HepG2 (cell line): ENCODE measurements at places on chromosomes 1 and 21.

- no peak for DNase-seq
Measured at GRCh38 chr1:205532026-205532898, 27.8 kb downstream of the CDK18 start.

GRCh38 chr1:218983433-218983832, 190.2 kb upstream of the LYPLAL1 start:
- DNase-seq, result no peak

DNA sequence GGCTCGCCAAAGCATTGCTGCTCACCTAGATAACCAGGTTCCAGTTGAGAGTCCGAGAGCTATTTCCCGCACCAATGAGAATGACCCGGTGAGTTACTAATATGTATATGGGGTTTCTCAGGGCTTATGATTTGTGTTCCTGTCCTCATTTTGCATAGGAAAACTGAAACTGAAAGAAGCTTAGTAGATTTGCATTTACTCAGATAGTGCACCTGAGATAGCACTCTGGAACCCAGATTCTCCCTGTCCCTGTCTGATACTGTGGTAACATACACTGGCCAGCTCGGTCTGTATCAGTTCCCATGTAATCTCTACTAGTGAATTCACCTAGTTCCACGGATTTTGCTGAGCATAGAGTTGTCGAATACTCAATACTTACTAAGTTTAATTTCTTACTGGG, 28.1 kb downstream of the DAP3 start:
- DNase-seq, result no peak

- no peak for DNase-seq
Measured at GRCh38 chr21:43835861-43836260, 29.2 kb upstream of the AGPAT3 start.

DNA sequence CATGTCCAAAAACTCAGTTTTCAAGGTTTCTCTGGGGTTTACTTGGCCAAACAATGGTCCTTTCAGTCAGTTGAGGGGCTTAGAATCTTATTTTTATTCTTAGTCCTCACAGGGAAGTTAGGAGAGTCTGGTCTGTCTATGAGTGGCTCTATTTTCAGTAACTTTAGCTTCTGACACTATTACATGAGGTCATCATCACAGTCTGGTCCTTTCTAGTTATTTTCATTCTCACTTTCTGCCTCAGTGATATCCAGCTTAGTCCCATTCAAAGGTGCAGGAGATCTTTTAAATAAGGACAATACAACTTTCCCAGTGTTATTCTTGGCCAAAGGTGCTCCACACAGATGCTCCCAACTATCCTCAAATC, 30.0 kb upstream of the FGGY start:
- DNase-seq, result no peak
